NCI-H510A (cell line): ENCODE measurements at places on chromosomes 3 and 15.

DNA sequence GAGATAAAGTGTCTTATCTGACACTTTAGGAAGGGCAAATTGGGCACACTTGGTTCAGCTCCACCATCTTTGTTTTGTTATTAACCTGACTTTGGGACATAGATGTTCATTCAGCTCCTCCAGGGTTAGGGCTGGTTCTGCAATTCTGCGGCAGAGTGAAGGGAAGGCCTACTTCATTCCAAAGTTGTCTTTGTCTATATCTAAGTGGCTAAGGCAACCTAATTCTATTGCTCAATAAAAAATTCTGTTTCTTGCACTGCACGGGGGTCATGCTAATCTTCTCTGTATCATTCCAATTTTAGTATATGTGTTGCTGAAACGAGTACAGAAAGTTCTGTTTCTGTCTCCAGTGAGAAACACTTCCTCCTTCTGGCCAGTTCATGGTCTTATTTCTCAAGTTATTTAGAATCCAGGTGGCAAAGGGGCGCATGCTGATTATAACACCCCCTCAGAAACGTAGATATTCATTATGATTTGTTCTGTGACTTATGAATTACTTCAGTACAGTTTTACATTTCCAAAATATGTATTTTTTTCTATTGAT is 53.5 kb downstream of the PFN2 start:
- no peak for DNase-seq

- DNase-seq = no peak
Measured at GRCh38 chr15:60589728-60590127, 110.8 kb upstream of the ICE2 start.

DNA sequence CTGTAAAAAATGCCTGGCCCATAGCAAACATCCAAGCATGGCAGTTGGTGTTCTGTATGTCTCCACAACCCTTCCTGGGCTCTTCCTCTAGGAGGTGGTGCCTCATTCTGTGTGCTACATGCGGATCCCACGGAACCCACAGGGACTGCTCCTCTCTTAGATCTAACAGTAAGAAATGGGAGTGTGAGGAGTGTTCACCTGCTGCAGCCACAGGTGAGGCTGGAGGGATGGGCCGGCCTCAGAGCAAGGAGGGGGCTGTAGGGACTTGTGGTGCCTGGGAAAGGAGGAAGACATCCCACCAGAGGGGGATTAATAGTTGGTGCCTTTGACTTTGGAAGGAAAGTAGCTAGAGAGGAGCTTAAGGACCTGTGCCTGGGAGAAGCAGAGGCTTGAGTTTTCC is 22.2 kb downstream of the SEMA3G start:
- no peak for DNase-seq

DNA sequence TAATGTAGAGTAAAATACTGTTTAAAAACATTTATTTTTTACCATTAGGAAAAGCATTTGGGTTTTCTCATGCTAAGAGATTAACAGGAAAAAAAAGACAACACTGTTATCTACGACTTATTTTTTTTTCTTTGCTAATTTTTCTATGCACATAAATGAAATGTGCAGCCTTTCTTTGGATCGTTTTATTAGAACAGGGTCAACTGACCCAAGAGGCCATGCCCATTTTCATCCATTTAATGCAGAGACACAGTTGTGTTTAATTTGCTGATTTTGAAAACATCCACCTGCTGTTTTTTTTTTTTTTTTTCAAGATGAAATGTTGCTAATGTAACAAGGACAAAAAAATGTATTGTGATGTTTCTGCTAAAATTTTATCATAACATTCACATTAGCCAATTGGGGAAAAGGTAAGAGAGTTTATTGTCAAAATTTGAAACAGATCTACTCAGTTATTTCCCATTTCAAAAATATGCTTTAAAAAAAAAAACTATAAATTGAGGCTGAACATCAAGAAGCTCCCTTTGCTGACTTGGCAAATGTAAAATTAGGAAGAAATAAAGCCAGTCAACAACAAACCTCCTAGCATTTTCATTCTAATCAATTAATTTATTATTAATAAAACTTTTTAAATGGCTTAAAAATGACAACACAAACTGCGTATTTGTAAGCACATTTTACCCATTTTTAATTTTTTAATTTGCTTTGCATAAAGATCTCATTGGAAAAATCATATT is 485.2 kb downstream of the ROBO2 start:
- no peak for DNase-seq

DNA sequence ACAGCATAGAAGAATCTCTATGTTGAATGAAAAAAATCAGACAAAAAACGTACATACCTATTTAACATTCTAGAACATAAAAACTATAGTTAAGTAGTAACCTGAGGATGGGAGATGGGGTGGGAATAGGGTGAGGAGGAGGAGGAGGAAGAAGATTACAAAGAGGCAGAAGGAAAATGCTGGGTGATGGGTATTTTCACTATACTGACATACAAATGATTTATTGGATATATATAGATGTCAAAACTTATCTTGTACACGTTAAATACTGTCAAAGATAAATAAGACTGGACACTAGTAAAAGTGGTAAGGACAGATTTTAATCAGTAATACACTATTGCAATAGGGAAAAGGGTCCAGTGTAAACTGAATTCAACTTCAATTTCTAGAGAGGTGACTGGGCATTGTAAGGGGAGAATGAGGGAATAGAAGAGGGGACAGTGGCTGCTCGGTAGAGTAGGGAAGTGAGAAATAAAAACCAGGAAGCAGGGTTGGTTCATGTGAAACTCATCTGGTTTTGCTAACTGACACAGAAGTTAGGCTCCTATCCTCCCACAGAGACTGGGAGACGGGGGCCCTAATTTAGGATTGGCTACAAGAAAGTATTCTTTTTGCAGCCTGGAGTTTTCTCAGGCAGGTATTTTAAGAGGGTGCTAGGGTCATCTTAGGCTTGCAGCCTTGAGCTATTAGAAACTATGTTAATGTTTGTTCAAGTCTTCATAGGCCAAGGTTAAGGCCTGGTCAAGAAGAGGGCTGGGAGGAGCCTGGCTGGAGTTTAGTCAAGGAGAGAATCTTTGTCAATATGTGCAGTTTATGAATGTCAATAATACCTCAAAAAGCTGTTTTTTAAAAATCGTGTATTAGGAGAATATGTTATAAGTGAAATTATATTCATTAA is 15.0 kb upstream of the C15orf61 start:
- no peak for DNase-seq

DNA sequence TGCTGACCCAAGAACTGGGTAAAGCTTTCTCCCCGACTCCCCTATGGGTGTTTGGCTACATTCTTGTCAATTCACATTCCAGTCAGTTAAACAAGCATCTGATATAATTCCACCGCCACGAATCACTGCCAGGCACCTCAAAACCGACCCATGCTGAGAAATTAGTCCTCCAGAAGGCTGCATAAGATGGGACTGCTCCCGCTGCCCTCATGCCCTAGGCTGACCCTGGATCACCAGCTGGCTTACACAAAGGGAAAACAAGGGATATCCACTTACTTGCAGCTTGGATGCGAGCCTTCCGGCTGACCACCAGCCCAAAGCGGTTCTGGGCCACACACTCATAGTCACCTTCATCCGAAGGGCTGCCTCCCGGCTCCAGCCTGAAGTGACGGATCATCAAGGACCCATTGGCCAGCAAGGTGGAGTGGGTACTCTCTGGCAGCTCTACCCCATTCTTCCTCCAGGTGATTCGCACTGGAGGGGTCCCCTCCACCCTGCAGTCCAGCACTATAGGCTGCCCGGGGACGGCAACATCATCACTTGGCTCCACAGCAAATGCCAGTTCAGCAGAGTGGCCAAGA is 2.9 kb downstream of the IGDCC3 start:
- DNase-seq = no peak

DNA sequence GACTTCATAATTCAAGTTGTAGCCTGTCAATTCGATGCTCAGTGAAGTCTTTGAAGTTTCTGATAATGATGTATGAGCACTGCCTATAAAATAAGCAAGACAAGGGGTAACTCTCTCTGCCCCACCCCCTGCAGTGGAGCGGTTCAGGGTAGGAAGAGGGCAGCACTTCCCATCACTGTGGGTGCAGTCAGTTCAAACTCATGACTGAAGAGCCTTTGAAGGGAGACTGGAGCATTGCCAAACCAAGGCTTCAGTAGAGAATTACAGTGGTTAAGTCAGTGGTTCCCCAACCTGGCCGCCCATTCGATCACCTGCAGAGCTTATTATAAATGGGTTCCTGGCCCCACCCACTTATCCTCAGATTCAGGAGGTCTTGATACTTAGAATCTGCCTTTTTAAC is 190.6 kb downstream of the SHQ1 start:
- DNase-seq = peak; percentile 35
